T-cell (primary cell): ENCODE measurements at places on chromosomes 13 and 19. TPM values are rescaled to one million over a fixed set of nuclear protein-coding genes. Genes with fewer than 3 reads are reported as not detected.

- no peaks in the 10 kb centered on the region for H3K27me3 ChIP-seq
- no peak for DNase-seq
- no peak overlapping the region for H3K27ac ChIP-seq
- H3K4me3 ChIP-seq = no peak overlapping the region
- peaks cover 19% of the 10 kb centered on the region for H3K4me1 ChIP-seq
These were observed 10.3 kb downstream of the DDA1 start for GRCh38 chr19:17319473-17320238.

DNA sequence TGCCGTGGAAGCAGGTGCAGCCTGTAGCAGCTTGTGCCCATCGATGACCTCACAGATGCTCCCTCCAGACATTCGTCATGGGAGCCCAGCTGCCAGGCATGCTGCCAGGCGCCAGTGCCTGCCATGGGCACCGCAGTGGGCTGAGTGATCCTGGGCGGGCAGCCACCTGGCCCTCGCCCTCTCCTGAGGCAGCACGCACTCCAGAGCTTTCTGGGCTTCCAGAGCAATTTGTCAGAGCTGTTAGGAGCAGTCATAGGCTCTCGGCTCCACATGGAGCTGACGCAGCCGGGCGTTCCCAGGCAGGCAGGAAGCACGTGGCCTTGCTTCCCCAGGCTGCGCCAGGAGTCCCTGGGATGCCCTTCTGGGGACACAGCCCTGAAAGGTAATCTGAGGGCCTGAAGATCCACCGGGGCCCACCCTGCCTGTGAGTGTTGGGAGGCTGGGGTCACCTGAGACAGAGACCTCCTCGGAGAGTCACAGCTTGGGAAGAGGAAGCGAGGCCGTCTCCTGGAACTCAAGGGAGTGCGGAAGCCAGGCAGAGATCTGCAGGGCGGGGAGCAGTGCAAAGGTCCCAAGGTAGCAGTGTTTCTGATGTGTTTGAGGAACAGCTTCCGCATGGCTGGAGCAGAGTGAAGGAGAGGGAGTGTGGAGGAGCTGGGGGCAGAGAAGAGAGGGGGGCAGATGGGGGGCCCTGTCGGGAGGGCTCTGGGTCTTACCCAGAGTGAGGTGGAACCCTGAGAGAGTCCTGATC is 50.6 kb downstream of the DPF1 start:
- H3K27ac ChIP-seq = no peak overlapping the region
- DNase-seq = no peak
- H3K36me3 ChIP-seq = no peaks in the 10 kb centered on the region
- no peaks in the 10 kb centered on the region for H3K4me1 ChIP-seq

DNA sequence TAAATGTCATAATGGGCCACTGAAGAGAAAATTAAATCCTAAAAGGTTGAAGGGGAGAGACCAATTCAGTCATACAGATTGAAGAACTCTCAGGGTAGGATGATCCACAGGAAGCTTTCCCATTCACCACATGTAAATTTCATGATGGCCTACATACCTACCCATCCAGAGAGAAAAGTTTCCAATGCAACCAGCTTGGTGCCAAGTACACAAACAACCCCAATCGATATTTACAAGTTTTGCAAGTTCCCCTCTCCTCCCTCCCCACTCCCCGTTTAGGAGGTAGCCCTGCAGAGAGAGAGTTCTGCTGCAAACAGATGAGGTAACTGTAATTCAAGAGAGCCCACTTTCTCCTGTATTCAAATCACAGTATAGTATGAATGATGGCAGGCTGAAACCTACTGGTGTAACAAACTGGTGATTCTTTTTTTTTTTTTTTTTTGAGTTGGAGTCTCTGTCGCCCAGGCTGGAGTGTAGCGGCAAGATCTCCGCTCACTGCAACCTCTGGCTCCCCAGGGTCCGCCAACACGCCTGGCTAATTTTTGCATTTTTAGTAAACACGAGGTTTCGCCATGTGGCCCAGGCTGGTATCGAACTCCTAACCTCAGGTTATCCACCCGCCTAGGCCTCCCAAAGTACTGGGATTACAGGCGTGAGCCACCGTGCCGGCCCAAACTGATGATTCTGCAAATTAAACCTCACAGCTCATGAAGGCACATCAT is 14.4 kb downstream of the FOXO1 start:
- H3K36me3 ChIP-seq = no peaks in the 10 kb centered on the region
- DNase-seq = no peak
- H3K4me1 ChIP-seq = peaks cover 63% of the 10 kb centered on the region
- H3K27me3 ChIP-seq = no peaks in the 10 kb centered on the region
- H3K27ac ChIP-seq = peak overlapping the region; percentile 62

DNA sequence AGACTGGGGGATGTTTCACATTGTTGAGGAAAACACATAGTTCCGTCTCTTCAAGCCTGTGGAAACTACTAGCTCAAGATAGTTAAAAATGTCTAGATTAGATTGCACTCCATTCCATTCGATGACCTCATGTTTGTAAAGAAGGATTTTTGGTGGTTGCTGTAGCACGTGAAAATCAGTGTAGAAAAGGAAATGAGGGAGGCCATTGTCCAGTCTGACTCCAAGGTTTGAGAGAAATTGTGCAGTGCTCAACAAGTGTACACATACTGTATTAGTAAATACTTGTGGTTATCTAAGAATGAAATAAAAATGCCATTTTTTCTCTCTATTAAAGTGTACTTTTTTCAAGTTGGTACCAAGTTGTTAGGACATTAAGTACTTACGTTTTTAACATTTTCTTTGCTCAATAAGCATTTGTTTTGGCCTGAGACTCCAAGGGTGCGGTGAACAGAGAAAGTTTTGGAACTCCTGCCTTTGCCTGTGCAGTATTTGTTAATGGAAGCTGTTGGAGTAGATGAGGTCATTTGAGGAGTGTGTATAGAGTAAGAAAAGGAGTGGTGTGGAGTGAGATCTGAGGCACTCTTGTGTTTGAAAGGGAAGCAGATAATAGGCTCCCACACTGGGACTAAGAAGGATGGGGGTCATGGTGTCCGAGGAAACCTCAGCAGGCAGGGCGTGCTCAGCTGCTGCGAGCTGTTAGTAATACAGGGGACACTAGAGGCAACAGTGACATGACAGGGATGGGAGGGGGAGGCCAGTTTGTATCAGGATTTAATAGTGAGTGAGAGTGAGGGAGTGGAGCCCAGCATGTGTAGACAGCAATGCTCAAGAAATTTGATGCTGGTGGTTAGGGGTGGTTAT is 4.4 kb downstream of the WASF3 start:
- H3K36me3 ChIP-seq = no peaks in the 10 kb centered on the region
- H3K4me1 ChIP-seq = no peaks in the 10 kb centered on the region
- H3K27me3 ChIP-seq = peaks cover 24% of the 10 kb centered on the region
- no peak overlapping the region for H3K4me3 ChIP-seq
- H3K27ac ChIP-seq = no peak overlapping the region

- H3K27ac ChIP-seq = no peak overlapping the region
- H3K4me3 ChIP-seq = no peak overlapping the region
- H3K36me3 ChIP-seq = no peaks in the 10 kb centered on the region
- no peaks in the 10 kb centered on the region for H3K4me1 ChIP-seq
- H3K27me3 ChIP-seq = no peaks in the 10 kb centered on the region
These were observed 765.2 kb upstream of the GPC6 start for GRCh38 chr13:92461402-92461801.

GRCh38 chr13:25171517-25172302 is at the start of gene AMER2:
AMER2 (minus strand) TSS chr13:25172288; CDS start chr13:25171619, 669 bp downstream.
- H3K36me3 ChIP-seq = no peaks in the 10 kb centered on the region
- DNase-seq = no peak
- H3K4me1 ChIP-seq = peaks cover 10% of the 10 kb centered on the region
- H3K4me3 ChIP-seq = peak within 1 kb of the TSS; percentile 10

DNA sequence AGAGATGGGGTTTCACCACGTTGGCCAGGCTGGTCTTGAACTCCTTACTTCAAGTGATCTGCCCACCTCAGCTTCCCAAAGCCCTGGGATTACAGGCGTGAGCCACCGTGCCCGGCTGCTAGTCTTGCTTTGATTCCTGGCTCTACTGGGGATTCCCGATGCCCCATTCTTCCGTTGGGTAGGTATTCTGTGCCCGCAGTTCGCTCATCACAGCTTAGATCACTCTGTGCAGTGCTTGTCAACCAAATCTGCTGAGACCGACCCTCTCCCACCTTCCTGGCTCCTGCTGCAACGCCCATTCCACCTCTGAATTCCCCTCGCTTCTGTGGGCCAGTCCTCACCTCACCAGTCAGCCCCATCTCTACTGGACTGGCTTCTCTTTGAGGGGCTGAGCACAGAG is 4.6 kb upstream of the ZNF414 start:
- peaks cover 83% of the 10 kb centered on the region for H3K4me1 ChIP-seq
- H3K27me3 ChIP-seq = no peaks in the 10 kb centered on the region
- no peaks in the 10 kb centered on the region for H3K36me3 ChIP-seq

The SIAH3 gene
- total RNA-seq = 0.35 TPM

The FBXO17 gene
- 0.28 TPM for total RNA-seq

The CCDC97 gene
- 38.9 TPM for total RNA-seq
